Stimulated activated CD4-positive, alpha-beta T cell treated with anti-CD3 and anti-CD28 coated beads, TNF-alpha, amount 100 ng/mL, for 24 hours (primary cell): ENCODE measurements at places on chromosomes 2 and 18.

DNA sequence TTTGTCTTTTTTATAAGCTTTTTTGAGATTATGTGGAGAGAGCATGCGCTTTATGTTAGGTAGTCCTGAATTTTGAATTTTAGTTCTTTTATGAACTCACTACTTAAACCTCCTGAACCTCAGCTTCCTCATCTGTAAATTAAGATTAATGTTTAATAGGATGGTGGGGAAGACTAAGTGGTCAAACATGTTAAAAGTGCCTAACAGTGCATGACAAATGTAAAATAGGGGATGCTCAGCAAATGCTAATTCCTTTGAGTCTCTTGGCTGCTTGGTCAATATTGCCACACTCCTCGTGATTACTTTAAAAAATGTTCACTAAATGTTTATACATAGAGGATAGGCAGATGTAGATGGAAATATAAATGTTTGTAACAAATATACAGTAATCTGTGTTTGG is 6.8 kb downstream of the BIRC6 start:
- DNase-seq: no peak

GRCh38 chr18:5424903-5425664 is 118.7 kb downstream of the EPB41L3 start:
- no peak for DNase-seq

DNA sequence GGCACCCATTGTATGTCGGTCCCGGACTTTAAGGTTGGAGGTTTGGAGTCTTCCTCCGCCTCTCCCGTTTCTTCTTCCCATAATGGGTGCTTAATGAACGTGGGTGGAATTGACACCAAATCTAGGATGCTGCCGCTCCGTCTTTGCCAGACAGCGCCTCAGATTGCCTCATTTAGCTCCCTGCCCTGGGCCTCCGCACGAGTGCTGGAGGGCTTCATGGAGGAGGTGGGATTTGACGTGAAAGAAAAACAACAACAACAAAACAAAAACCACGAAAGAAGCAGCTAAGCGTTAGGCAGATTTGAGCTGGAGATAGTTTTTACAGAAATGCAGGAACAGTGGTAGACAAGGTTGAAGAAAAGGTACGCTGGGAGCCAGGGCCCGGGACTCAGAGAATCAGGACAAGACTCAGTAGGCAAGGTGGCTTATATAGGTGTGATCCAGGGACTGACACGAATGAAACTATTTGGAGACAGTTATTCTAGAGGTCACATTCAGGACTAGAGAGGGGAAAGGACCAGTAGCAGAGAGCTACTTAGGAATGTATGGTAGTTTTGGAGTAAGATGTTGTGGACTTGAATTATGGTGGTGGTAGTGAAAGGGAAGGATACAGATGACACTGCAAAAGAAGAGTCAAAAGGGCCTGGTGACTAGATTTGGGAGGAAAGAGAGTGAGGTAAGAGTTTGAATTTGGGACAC is 605 bp downstream of the ZNF2 start:
- no peak for DNase-seq

DNA sequence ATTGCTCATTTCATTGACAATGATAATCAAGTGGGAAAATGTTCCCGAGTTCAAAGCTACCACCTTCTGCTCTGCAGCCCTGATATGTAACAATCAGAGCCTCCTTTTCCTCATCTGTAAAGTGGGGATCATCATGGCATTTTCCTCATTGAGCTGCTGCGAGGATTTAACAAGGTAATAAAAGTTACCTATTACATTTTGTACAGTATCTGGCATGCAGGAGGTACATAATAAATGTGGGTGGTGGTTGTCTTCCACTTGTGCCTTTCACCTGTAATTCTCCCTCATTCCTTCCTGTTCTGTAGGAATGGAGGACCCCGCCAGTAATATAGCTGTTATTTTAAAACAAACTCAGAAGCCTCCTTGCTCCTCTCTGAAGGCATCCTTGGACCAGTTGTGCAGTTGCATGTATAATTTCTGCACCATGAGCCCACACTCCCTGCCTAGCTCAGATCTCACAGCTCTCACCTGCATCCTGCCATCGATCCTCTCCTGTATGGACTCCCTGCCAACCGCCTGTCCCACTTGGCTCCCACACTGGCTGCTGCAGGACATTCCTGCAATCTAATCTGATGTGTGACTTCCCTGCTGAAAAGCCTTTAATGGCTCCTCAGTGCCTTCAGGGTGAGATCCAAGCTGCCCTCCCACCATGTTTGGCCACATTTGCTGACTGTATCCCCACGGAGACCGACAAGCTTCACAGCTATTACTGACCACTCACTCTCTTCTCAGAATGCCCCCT is 350.4 kb downstream of the EN1 start:
- no peak for DNase-seq

GRCh38 chr2:20526708-20527107 is 79.8 kb downstream of the RHOB start:
- DNase-seq: no peak

DNA sequence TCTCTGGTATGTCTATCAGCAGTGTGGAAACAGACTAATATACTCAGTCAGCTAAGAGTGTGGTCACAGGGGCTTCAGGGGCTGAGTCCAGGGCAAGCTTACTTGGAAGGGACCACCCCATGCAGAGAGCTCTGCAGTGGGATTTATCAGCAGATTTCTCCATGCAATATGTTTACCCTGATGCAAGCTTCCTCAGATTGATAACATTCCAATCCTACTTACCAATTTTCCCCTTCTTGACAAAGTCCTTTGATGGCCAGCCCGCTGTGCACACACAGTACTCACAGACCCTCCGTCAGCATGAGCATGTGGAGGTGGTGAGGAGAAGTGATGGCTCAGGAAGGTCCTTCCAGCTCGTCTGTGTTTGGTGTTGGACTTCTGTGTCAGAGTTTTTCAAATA is 51.8 kb downstream of the SH3RF3 start:
- DNase-seq: no peak

DNA sequence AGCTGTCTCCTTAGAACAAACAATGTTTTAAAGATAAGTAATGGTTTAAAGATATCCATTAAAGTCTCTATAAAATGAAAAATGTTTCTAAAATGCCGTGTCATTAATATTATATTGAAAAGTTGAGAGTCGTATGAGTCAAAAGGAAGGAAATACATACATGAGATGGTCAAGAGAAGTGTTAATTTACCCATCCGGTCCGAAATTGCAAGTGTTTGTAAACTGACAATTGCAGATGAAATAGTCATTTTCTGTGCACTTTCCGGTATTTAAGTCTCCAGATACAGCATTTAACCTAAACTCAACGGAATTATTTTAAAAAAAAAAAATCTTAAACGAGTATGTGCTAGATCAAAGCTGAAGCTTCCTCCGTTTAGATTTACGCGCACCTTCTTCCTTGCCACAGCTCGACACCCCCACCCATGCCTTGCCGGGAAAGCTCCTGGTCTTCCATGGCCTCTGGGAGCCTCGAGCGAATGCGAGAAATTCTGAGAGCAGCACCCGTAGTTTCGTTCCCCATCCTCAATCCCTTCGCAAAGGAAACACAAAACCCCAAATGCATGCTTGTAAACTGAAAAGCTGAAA is 1.8 kb downstream of the DSC3 start:
- no peak for DNase-seq

DNA sequence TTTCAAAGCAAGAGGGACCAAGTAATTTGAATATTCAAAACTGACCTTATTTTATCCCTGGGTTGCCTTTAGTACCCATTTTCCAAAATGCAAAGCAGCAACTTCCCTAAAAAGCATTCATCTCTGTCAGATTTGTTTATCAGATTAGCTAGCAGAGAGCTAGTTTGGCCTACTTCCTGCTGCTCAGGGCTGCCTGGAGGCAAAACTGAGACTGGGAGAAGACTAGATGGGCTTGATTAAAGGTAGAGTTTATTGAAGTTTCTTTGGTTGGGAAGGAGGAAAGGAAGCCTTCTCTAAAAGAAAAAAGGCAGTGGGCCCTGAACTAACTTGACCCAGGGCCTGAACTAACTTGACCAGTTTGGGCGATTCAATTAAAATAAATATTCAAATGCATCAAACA is 426.1 kb upstream of the FAM98A start:
- DNase-seq: no peak

- DNase-seq: no peak
Observed at GRCh38 chr2:86323273-86324021, 14.0 kb downstream of the REEP1 start.

- DNase-seq: no peak
Observed at GRCh38 chr2:30923623-30924022, 116.4 kb upstream of the CAPN13 start.

- no peak for DNase-seq
Observed at GRCh38 chr2:222054813-222055212, 244.0 kb downstream of the PAX3 start.

DNA sequence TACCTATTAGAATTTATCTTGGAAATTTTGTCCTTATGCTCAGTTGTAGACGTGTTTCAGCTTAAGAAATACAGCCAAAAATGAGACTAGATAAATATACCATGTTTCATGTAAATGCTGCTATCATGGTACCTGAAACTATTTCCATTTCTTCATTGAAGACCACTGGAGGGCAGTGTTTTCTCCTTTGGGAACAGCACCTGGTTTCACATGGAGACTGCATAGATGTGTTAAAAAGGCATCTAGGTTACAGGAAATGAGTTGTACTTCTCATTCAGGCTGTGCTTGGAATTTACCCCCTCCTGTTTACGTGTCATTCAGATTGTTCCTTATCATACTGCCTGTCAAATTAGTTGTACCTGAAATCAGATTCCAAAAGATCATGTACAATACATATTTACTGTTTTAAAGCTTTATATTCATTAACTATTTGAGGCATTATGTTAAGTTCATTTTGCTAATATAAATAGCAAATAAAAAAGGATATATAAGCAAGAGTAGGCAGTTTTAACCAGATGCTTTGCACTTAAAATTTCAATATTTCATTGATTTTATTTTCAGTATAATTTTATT is 57.3 kb upstream of the PSMD14 start:
- no peak for DNase-seq

DNA sequence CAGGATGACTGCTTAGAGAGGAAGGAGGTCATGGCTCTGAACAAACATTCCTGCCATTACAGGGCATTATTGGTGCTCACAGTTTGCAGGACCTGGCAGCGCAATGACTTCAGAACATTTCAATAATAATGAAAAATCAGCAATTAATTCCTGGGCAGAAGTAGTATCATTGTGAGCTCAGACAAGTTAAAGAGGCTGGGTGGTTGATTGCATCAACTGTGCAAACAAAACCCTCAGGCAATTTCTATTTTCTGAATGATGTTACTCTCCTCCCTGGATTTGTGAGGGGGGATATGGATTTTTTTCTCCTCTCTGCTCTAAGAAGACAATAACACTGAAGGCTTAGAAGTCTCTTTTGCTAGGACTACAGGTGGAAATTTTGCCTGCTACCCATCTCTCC is 168.1 kb upstream of the TACR1 start:
- DNase-seq: no peak

DNA sequence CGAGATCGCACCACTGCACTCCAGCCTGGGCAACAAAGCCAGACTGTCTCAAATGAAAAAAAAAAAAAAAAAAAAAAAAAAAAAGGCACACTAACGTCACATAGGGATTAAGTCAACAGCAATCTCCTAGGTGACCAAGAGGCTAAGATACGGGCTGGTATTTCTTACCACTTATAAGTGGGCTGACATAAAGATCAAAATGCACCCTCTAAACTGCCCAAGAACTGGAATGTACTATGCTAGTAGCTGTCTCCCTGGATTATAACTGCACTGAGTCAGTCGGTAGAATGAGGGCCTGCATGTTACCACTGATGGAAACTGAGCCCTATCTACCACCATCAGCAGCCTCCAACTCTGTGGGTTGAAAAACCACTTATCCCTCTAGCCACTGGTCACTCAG is 80.6 kb downstream of the KLF7 start:
- no peak for DNase-seq
